ENCODE measurements at places on chromosomes 2 and 18.
A peak's percentile ranks its signal among the peaks of the same experiment; 100 is the strongest.

- no peak for DNase-seq
Observed at GRCh38 chr18:37440206-37440605, 125.4 kb downstream of the CELF4 start.

DNA sequence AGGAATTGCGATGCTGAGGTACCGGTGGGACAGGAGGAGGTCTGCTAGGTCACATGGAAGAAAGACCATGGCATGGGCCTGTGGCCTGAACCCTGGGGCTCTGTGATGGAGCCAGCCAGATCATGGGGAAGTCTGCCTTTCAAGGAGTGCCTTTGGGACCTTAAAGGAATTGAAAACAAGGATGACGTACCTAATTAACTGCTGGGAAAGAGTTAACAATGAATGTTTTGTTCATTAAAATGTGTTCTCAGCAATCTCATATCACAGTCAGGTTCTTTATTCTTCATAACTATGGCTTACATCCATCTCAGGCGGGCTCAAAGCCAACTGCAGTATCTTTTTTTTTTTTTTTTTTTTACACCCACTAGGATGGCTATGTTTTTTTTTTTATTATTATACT, 25.6 kb downstream of the TRPM8 start:
- DNase-seq: no peak

GRCh38 chr2:177282181-177282641, 17.7 kb upstream of the NFE2L2 start:
- DNase-seq: no peak

- no peak for DNase-seq
Observed at GRCh38 chr2:240819126-240819857, 727 bp downstream of the KIF1A start.

DNA sequence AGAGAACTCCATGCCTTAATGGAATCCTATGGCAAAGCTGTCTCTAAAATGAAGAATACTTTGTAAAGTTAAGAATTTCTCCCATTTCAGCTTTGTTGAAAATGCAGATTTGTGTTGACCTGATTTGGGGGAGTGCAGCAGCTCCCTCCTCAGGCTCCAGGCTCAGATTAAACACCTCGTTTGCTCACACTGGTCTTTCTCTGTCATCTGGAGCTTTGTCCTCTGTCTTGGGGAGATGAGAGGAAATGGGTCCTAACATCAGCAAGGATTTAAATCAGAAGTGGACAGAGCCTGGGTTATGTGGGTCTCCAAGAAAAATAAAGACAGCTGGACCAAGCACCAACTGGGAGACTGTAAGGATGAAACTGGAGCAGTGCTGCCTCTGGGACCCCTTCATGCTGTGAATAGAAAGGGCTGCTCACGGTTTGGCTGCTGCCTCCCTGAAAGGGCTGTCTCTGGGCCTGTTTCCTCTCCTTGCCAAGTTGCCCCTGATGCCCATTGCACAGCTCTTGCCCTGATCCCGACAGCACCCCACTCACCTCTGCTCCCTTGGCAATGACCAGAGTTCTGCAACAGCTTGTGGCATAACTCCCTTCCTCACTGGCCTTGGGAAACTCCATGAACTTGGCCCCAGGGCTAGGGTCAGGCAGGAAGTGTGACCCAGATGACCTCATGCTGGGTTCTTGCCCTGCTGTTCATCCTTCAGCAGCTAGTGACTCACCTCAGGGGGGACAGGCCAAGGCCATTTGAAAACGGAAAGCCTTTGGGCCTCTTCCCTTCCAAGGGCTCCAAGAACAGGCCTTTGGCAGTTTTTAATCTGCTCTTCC, 197.2 kb downstream of the CYP26B1 start:
- DNase-seq: no peak

DNA sequence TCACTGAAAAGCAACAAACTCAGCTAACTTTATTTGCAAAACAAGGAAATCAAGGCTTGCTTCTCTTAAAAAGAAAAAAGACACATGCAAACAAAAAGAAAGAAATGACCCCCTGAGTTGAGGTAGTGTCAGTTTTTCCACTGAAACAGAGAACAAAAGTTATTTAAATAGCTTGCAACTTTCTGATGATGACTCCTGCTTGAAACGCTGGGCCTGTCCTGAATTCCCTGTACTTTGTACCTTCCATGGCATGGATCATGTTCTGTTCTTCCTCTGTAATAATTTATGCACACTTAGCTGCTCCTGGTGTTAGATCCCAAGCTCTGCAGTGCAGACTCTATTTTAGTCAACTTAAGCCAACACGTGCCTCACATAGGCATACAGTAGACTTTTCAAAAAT, 84.0 kb downstream of the SKA1 start:
- no peak for DNase-seq

- DNase-seq: peak; percentile 87
Observed at GRCh38 chr2:48914477-48915089, 159.1 kb upstream of the LHCGR start.

- no peak for DNase-seq
Observed at GRCh38 chr18:58552057-58552461, 76.8 kb downstream of the ALPK2 start.

- DNase-seq: no peak
Observed at GRCh38 chr2:146806364-146807005, 1038.3 kb upstream of the ACVR2A start.

DNA sequence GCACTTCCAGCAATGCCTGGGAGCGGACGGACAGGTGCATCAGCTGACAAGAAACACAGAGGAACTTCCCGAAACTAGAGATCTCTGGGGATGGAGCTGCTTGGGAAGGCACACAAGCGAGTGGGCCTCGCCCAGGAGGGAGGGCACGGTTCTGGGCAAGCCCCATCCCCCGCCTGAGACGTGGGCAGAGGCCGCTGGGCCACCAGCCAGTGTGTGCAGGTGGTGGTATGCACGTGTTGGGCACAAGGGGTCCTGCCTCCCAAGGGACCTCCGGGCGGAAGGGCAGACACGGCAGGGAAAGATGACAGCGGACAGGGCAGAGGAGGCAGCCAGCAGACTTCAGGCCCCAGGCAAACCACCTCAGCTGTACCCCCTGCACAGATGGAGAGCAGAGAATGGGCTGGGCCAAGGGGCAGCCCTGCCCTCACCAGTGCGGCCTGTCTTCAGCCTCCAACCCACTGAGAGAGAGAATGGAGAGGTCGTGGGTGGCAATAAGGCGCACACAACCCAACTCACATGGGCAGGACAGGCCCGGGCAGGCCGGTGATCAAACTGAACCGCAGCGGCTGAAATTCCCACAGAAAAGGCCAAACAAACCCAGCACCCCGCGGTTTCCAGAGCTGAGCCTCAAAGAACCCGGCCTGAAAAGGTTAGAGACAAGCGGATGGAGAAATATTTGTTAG, 51.2 kb downstream of the HDAC4 start:
- DNase-seq: no peak

DNA sequence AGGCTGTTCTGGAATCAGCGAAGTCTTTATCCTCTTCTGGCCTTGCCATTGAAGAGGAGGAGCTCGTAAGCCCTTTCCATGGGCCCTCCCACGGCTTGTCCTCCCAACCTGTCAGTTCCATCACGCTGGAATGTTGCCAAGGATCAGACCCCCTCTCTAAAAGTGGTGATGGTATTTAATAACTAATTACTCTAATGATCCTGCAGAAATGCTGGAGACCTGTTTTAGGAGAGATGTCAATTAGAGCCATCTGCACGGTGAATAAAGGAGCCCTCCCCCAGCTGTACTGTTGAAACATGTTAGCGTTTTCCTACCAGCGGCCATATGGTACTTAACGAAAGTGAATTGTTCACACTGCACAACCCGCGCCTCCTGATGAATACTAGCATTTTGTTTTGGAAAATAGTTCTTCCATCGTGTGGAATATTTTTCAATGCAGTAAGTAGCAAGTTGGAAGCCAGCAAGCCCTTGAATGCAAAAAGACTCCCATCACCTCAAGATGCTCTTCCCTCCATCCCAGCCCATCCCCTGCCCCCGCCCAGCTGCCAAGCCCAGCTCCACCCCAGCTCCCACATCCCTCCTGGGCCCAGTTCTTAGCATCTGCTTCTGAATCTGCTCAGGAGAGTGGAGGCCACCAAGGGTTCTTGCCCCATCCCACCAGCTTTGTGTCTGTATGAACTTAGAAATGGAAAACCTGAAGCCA, 145.4 kb downstream of the KLHL29 start:
- DNase-seq: no peak

GRCh38 chr2:166892397-166892796, 4.1 kb downstream of the XIRP2 start:
- DNase-seq: no peak

Data from MM.1S (cell line).